ENCODE measurements at places on chromosomes 6 and 20. TPM values are rescaled to one million over a fixed set of nuclear protein-coding genes. Genes with fewer than 3 reads are reported as not detected.
A peak's percentile ranks its signal among the peaks of the same experiment; 100 is the strongest.

- no peak for DNase-seq
These were observed 9.6 kb downstream of the BTNL2 start for GRCh38 chr6:32397252-32397920.

DNA sequence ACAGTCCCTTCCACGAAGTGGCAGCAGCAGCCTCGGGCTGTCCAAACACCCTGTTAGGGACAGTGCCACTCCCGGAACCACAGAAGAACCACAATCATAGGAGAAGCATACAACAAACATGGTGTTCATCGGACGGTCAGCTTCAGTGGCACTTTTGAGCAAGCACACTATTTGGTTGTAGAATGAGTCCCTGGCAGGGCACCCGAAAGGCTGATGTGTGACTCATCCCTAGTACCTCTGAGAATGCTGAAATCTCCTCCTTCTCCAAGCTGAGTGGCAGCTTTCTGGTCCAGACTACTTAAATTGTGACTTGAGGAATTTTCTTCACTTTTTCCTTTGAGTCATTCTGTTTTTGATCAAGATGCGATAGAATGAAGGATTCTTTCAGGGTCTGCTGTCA is 282.5 kb downstream of the ESR1 start:
- no peak for DNase-seq

DNA sequence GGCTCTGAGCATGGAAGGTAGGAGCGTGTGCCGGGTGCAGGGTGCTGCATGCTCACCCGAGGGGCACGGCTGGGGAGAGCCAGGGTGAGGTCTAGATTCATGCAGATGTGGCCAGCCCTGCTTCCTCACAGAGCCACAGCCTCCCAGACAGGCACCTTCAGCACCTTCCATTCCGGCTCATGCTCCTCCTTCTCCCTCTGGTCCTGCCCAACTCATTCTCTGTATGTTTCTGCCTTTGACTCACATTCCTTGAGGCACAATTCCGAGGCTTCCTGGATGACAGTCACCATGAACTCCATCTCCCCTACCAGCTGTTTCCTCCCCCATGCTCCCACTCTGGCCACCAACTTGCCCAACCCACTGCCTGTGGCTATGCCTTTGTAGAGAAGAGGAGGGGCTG is 35.4 kb downstream of the DACT2 start:
- DNase-seq: no peak

- DNase-seq: no peak
These were observed 990.5 kb upstream of the CITED2 start for GRCh38 chr6:140364916-140365315.

- DNase-seq: no peak
These were observed 10.1 kb upstream of the SCUBE3 start for GRCh38 chr6:35203680-35204079.

DNA sequence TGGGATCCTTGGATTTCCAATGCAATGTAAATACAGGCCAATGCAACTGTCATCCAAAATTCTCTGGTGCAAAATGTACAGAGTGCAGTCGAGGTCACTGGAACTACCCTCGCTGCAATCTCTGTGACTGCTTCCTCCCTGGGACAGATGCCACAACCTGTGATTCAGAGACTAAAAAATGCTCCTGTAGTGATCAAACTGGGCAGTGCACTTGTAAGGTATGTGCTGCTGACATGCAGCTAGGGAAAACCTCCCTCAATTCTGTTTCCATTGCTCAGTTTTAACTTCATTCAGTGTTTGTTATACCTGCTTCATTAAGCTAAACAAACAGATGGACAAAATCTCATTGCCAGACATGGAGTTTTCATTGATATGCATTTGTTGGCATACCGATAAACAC is 397.1 kb downstream of the ARHGAP18 start:
- DNase-seq: no peak

- DNase-seq: no peak
These were observed 123.0 kb downstream of the PLCB1 start for GRCh38 chr20:8254911-8255582.

- no peak for DNase-seq
These were observed 38.7 kb downstream of the GTF2H5 start for GRCh38 chr6:158206740-158207421.

DNA sequence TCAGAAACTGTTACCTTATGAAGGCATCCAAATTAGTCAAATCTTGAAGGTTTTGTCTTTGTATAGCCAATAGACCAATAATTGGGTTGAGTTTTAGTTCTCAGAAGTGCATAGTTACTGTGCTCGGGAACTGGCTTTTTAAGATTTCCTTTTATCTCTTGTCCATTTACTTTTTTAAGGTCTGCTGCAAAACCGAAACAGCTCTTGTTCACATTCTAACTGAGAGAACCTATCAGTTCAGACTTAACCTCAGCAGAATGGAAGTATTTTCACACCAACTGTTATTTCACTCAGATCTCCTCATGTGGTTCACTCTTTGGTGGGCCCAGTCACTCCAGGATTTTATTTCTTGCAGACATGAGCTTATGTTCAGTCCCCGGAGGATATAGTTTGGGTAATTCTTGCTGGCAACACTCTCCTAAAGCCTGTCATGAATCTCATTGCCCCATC is 55.5 kb downstream of the TPBG start:
- no peak for DNase-seq

DNA sequence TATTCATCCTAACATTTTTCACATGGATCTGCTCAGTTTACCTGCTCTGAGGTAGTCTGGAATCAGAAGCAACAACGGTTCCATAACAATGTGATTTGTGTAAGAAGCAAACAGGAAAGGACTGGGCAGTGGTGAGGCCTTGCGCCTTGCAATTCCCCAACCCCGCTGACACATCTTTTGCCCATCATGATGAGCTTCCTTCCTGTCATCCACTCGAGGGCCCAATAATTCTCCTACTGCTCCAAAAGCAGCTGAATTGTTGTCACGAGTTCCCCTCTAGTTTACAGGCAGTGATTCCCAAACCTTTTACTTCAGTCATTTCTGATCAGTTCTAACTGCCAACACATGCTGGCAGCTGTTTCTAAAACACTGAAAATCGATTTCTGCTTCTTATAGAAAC is 22.9 kb downstream of the STX7 start:
- no peak for DNase-seq

DNA sequence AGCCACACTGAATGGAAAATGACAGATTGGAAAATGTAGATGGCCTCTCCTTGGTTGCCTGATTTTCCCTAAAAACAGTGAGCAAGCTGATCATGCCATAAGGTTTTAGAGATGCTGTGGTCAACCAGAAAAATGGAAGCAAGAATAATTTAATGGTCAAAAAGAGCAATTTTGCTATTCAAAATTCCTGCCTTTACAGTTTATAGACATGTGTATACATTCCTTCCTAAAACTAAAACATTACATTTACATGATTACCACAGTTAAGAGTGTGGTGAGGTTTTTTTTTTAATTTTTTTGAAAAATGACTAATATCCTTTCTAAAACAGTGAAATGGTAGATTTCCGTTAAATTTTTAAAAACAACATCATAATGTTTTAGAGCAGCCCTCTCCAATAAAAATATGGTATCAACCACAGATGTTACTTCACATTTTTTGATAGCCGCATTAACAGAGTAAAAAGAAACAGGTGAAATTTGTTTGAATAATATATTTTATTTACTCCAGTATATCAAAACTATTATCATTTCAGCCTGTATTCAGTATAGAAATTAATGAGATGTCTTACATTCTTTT is 407.0 kb upstream of the SOX4 start:
- DNase-seq: no peak

DNA sequence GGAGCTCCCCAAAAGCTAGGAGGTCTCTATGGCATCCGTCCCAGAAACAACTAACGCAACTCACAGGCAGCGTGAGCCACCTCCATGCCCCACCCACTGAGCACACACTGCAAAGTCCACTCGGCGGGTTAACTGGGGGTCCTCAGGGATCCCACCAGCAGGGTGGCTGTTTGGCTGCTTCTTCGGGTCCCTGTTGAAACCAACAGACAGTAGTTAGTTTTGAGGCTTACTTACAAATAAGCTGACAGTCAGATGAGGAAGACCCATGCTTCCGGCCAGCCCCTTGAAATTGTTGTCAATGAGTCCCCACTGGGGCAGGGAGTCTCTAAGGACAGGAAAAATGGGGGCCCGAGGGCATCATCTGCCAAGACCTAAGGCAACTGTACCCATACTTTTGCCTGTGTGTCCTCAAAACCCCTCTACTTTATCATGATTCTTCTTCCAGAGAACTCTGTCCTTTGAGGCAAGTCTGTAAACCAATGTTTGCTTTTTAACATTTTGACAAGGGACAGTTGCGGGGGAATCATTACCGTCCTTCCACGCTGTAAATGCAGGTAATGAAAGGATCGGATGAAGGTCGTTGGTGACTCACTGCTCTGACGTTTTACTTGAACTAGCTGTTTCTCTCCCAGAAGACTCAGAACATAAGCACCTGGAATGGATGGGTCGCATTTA is 2.2 kb upstream of the PCK1 start:
- DNase-seq: no peak

GRCh38 chr6:123176706-123177105 is 180.7 kb downstream of the CLVS2 start:
- DNase-seq: no peak

DNA sequence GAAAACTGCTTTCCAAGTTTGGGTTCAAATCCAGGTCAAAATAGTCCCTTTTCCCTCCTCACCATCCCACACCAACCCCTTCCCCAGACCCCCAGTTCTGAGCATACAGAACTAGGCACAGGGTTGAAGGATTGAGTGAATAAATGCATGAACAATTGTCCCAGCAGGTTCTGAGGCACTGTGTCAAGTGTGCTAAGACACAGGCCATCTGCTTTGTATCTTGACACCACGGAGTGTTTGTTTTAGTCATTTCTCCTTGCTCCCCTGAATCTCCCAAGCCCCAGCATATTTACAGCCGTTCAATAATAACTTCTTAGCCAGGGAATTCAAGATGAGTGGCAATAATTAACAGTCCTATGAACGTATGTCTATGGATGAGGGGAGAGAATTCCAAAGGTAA is 102.8 kb upstream of the JARID2 start:
- peak; percentile 40 for DNase-seq

DNA sequence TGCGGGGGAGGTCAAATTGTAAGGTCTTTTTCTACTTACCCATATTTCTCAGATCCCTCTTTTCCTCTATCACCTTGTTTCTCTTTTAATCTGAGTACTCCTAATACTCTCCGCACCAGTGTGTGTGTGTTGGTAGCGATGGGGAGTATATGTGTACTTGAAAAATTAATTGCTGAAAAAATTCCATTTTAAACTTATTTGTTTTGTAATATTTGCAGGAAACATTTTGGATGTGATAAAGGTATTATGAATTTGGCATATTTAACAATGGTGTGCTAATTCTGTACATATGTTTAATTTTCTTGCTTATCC is 48.1 kb upstream of the MLIP start:
- DNase-seq: no peak

DNA sequence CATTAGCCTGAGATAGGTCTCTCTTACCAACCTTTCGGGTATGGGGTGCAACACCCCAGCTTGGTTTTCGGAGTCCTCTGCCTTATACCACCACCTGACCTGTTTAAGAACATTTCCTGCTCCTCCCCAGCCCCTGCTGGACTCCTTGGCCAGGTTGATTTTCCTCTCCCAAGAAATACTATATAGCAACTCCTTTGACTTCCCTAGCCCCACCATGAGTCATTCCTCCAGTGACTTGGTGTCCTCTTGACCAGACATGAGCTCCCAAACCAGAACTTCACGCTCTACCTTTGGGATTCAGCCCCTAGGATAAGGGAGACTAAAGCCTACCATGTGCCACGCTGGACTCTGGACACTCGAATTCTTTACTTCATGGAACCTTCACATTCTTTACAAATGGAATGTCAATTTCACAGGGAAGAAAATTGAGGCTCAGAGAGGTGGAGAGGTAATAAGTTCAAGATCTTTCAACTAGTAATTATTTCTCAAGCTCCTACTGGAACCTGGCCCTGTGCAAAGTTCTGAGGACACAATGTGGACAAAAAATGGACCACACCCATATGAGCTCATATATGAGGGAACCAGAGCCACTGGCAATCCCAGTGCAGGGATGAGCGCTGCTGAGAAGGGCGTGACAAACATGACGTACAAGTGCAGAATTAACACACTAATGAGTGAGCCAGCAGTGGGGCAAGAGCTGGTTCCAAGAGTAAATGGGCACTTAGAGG is 48.2 kb downstream of the SIRPA start:
- no peak for DNase-seq

DNA sequence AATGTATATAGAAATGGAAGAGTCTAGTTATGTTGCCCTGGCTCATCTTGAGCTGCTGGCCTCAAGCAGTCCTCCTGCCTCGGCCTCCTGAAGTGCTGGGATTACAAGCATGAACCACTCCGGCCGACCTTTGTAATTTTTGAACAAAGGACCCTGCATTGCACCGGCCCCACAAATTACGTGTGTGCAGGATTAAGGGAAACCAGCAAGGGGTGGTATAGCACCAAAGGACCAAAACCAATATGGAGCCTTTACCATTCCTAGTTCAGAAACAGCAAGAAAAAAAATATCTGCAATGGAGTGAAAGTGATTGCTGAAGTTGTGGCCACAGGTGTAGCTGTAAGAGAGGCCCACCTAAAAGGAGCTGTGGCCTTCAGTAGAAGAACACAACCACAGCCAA is 8.2 kb upstream of the TRERF1 start:
- no peak for DNase-seq

DNA sequence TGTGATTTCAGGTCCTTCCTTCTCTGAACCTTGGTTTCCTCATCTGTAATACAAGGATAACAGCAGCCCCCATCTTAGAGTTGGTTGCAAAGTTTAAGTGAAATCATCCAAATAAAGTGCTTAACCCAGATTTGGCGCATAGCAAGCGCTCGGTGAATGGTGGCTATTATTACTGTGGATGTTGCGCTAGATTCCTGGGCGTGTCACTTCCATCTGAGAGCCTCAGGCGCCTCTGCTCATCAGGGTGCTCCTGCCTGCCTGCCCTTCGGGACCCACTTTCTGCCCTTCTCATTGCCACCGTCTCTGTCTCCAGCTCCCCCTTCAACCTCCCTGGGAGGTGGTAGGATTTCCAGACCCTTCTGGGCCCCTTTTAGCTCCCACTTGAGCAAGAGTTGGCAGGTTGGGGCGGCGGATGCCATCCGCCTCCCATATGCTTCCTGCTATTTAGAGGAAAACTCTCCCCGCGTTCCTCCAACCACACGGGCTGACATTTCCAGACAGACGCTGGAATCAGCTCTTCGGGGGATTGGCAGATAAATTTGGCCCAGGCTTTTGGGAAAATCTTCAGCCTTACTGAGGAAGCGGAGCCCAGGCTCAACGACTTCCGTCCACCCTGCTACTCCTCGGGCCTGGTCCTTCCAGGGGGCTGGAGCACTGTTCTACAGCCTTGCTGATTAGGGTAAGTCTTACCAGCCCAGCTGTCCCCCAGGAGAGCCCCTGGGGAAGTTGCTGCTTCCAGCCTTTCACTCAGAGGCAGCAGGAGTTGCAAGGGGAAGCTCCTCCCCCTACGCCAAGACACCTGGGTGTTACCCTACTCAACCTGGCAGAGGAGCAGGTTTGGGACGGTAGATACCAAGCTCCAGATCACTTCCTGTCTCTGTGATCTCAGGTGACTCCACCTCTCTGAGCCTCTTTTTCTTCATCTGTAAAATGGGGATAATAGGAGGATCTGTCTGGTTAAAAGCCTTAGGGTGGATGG is 71.5 kb downstream of the DLGAP4 start:
- DNase-seq: no peak

Gene MROH8
- 4.2 TPM for polyA plus RNA-seq

Gene ZNF337
- polyA plus RNA-seq: 52.0 TPM

Gene EFCAB8
- polyA plus RNA-seq: not detected

Gene CEP57L1
- 39.8 TPM for polyA plus RNA-seq

Gene SLC26A8
- polyA plus RNA-seq: 0.51 TPM
